GM12865 (cell line): ENCODE measurements at places on chromosomes 5 and 9.

DNA sequence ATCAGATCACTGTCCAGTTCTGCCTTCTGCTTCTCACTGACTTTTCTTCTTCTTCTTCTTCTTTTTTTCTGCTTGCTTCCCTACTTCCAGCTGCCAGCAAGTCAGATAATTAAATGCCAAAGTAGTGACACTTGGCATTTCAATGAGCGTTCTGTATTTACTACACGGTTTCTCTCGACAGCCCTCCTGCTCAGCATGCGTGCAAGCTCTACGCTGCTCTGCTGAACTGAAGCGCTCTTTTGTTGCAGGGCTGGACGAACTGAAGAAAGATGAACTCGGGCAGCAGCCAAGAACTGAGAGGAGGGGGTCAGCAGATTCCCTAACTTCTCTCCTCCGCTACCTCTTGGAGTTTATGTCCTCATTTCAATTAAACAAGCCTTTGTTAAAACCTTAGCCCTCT lies 319.1 kb downstream of the GLIS3 start:
- no peak for DNase-seq

DNA sequence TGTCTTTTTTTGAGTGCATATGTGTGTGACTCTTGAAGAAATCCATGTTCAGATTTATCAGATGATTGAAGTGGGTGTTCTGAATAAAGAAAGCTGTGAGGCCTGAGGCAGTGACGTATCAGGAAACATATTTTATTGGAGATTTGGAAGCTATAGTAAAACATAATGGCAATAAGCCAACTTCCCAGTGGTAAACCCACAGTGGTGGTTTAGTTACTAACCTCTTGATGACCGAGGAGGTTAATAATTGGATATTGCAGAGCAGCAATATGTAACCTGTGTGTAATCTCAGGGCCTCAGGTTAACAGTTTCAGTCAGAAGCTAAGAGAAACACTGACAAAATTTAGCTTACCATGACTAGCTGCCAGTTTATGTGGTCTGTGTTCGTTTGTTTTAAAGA lies 6.9 kb downstream of the RGMB start:
- DNase-seq, result no peak

GRCh38 chr9:69584759-69585158 lies 87.4 kb downstream of the APBA1 start:
- DNase-seq, result no peak

GRCh38 chr5:22391956-22392355 lies 461.2 kb downstream of the CDH12 start:
- DNase-seq, result no peak

- no peak for DNase-seq
Measured at GRCh38 chr9:30280229-30280900, 2104.1 kb upstream of the ACO1 start.

DNA sequence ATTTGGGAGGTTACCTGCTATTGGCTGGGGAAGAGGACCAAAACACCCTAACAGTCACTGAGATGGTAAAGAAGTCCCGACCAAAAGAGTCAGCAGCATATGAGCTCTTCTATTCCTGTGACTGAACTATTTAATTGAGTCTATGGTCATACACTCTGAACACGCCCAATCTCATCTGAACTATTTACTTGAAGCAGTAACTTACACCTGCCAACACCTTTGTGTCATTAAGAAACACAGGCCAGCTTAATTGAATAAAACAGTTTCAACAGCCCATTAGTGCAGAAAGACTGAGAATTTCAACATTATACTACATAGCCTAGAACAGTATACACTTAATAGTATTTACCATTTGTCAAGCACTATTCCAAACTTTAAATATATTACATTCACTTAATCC lies 47.8 kb downstream of the NR6A1 start:
- DNase-seq, result no peak

GRCh38 chr5:176768174-176768970 lies 42.0 kb upstream of the UNC5A start:
- DNase-seq, result no peak

- DNase-seq, result no peak
Measured at GRCh38 chr9:72997387-72997995, 44.6 kb upstream of the ALDH1A1 start.

DNA sequence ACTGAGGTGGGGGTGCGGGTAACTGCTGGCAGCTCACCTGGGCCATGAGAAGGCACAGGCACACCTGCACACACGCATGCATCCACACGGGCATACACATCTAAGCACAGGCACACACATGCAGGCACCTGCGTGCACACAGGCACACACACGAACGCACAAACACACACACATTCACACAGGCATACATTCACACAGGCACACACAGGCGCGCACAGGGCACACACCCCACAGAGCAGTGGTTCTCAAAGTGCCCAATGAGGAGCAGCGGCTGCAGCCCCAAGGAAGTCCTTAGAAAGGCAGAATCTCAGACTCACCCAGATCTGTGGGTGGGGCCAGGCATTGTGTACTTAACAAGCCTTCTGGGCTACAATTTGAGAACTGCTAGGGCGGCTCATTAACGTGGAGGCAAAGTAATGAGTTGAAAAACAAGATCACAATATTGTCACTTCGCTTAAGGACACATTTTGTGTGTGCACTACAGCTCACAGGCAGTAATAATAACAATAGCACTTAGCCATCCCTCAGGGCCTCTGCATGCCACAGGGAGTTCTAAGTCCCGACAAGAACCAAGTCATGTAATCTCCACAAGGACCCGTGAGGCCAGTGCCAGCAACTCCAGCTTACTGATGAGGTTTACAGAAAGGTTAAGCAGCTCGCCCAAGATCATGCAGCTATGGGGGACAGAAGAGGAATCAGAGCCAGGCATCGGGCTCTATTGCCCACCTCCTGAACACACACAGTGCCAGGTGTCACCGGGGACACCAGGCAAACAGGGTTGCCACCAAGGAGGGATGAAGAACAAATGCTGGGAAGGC lies 91.6 kb downstream of the ROR2 start:
- DNase-seq, result no peak

GRCh38 chr9:119961774-119962424 lies 592.7 kb upstream of the BRINP1 start:
- DNase-seq, result peak; percentile 30

DNA sequence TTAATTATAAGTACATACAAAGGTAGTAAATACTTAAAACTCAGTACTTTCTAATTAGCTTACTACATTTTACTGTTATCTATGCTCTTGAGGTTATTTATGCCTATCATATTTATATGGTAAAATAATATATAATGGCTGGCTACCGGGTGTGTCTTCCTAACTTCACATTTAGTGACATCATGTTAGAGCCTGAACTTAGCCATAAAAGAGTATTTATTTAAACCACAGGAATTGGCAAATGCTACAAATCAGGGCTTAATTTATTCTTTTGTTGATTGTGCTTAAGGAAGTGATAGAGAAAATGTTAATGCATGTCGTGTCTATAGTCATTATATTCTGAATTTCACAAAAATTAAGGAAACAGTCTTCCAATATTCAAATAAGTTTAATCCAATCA lies 73.1 kb downstream of the NDUFAF2 start:
- DNase-seq, result no peak

- DNase-seq, result no peak
Measured at GRCh38 chr9:136725612-136726011, 13.2 kb downstream of the DIPK1B start.

DNA sequence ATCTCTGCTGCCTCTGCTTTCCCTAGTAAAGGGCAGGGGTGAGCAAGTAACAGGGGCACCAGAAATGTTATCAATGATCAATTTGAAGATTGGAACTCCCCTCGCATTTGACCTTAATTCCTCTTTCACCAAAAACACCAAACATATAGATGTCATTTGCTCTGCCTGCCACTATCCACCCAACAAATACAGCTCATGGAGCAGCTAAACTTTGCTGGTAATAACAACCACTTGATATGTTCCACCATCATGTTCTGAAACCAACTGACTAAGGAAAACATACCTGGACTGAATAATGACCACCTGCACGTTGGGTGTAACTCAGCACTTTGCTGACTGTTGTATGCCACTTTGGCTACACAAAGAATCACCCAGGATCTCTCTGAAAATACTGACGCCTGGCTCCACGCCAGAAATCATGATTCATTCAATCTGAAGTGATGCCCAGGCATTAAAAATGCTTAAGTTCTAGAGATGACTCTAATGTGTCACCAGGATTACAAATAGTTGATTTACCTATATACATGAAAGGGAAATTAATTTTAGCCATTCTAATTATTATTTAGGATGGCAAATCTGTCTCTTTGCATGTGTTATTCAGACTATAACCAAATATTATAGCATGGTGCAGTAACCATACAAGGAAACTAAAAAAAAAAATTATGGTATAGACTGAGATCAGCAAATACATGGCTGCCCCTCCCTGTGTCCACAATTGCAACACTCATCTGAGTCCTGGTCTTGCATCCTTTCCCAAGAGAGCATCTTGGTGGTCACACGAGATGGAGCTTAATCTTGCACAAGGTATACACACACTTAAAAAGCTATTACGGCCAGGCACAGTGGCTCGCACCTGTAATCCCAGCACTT lies 43.1 kb upstream of the TTC39B start:
- DNase-seq, result no peak

DNA sequence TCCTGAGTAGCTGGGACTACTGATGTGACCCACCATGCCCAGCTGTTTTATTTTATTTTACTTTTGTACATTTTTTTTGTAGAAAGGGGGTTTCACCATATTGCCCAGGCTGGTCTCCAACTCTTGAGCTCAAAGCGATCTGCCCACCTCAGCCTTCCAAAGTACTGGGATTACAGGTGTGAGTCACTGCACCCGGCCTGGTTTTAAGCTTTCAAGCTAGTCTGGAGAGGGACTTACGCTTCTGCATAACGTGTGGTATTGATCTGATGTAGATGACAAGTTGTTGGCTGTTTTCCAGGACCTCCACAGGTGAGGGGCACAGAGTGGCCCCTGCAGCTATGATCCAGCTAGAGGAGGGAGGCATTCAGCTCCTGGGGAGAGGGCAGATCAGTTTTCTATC lies 6.8 kb upstream of the CCL21 start:
- DNase-seq, result no peak

DNA sequence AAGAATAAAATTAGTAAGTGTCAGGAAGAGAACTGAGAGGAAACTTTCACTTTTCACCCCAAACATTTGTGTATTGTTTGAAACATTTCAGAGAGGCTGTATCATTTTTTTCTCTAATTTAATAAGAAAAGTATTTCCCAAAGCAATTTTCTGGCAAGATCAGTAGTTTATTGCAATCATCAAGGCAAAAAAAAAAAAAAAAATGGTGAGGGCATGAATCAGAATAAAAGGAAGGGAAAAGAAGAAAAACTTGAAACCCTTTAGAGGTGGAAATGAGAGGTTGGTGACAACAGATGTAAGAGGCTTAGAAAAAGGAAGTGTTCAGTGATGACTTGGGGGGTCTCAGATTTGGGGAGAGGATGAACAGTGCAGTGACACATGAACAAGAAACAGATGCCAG lies 13.3 kb downstream of the SHC3 start:
- no peak for DNase-seq

- no peak for DNase-seq
Measured at GRCh38 chr9:3508078-3508431, 17.7 kb downstream of the RFX3 start.

GRCh38 chr9:38358390-38359296 lies 33.9 kb upstream of the ALDH1B1 start:
- DNase-seq, result no peak

DNA sequence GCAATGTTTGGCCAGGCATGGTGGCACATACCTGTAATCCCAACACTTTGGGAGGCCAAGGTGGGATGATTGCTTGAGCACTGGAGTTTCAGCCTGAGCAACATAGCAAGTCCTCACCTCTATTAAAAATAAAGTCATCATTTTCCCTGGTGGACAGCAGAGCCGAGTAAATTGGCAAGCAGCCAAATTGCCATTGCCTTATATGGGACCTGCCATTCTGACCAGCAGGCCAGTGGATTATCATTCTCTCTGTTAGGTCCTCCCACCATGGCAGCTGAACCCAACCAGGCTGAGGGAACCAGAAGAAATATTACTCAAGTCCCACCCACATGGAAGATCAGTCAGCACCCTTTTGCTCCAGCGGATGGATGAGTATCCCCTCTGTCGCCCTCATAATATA lies 1829.9 kb downstream of the EFNA5 start:
- DNase-seq, result no peak

GRCh38 chr9:95642189-95642588 lies 125.4 kb upstream of the PTCH1 start:
- no peak for DNase-seq

- no peak for DNase-seq
Measured at GRCh38 chr5:150178262-150178661, 11.6 kb upstream of the SLC6A7 start.

DNA sequence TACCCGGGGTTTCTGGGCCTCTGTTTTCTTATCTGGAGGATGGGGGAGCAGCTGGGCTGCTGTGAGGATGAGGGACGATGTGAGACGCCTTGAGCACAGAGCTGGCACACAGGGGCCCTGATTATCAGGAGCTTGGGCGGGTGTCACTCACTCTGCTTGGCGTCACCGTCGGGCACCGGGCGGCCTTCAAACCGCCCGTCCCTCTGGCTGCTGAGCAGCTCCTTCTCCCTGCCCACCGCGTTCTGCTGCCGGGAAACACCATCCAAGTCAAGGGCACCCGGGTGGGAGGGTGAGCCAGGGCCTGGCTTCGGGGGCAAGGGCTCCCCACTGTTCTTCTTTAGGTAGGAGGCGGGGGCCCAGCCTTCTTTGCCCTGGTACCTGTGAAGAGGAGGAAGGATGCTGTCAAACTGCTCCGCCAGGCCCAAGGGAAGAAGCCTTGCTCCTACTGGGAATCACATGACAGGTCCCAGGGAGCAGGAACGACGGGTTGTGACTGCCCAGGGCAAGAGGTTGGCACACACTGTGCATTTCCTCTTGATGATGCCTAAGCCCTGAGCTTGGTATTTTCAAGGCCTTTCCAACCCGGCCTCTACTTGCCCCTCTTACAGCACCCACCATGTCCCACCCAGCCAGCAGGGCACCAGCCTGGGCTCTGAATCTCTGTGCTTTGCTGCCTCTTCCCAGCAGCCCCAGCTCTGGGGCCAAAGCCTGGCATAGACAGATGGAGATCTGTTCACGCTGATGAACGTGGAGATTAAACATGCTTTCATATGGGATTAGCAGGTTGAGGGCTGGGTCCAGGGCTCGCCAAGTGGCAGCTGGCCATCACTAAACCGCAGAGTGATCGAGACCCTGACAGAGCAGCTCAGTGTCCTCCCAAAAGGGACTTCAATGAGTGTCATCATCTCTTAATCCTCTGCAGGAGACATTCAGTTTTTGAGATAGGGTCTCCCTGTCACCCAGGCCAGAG lies 66.9 kb upstream of the UBTD2 start:
- DNase-seq, result no peak

- no peak for DNase-seq
Measured at GRCh38 chr5:141657404-141657803, 6.2 kb upstream of the FCHSD1 start.

DNA sequence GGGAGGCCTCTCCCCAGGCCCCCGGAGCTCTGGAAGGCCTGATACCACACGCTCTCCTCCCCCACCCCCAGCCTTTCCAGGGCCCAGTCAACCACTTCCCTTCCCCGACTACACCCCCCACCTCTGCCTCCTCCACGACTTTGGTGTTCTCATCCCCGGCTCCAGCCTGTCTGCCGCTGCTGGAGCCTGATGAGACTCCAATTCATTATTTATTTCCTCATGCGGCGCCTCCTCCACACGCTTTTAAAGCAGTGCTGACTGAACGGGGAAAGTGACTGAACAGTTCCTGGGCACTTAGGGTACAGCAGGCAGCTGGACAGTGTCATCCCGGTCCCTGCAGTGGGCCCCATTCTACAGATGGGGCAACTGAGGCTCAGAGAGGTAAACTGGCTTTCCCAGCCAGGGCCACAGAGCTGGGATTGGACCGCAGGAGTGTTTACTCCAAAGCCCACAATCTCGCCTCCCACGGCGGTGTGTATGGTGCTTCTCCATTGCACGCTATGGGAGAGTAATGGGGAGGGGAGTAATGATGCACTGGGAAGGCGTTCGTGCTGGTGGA lies 15.9 kb upstream of the RPL26L1 start:
- DNase-seq, result no peak
